ENCODE measurements at places on chromosomes 16 and 17.

- DNase-seq, result no peak
Measured at GRCh38 chr17:81575836-81576235, 23.7 kb upstream of the FAAP100 start.

- peak; percentile 30 for DNase-seq
Measured at GRCh38 chr16:57000271-57001025, 11.1 kb downstream of the NLRC5 start.

DNA sequence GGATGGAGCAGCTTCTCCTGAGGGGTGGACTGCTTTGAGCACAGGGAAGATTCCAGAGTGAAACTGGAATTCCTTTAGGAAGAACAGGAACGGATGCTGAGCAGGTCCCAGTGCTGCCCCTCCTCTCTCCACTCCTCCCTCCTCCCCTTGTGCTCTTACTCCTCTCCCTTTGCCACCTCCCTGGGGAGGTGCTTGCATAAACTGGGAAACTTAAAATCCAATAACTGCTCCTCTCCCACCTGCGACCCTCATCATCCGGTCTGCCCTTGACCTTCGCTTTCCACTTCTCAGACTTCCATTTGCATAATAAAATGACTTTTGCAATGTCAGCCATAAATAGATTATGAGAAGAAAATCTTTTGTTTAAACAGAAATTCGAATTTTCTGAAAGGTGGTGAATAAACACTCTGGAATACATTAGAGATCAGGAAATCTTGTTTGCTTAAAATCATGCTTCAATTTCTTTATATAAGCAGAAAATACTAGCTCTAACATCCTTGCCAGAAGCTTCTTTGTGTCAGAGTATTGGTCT lies 23.7 kb downstream of the HSBP1 start:
- DNase-seq, result no peak

DNA sequence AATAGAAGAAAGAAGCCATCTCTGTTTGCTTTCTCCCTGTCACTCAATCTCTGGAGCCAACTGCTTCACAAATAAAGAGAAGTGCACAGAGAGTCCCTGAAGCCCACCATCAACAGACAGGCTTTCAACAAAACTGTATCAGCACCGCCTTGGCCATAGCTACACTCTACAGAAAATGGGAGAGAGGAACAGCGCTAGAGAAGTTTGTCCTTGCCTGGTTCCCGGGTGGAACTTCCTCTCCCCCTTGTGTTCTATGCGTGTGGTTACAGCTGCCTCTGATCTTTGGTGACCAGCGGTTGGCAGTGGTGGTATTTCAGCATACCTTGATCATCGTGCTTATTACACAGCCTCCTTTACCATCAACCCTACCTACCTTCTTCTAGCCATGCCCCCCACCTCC lies 91.4 kb upstream of the CCL2 start:
- DNase-seq, result peak; percentile 25

GRCh38 chr17:57337390-57337789 lies 81.1 kb downstream of the MSI2 start:
- DNase-seq, result no peak

DNA sequence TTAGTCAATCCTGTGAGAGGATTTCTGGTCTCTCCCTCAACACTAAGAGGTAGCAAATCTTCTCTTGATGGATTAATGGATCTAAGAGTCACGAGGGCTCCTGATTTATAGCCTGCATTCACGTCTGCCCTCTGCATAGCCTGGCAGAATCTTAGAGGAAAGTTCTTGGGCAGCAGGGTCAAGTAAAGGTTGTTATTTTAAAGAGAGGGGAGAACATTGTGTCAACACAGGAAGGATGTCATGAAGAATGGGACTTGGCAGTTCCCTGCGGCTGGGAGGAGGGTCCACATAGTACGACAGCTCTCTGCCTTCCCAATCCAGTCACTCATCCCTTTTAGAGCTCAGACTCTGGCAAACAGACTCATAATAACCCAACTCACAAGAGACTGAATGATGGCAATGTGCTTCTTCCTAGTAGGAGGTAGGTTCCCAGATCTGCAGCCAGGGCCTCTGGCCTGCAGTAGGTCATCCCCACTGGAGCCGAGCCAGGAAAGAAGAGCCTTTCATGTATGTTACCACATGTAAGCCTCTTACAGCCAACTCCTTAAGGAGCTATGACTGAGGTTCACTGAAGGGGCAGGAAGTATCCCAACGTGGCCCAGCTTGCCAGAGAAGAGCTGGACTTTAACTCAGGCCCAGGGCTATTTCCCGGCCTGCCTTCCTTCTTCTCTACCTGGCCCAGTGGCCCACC lies 25.4 kb upstream of the RPTOR start:
- DNase-seq, result no peak

GRCh38 chr16:70736465-70737376 lies 50.9 kb upstream of the MTSS2 start:
- DNase-seq, result no peak

DNA sequence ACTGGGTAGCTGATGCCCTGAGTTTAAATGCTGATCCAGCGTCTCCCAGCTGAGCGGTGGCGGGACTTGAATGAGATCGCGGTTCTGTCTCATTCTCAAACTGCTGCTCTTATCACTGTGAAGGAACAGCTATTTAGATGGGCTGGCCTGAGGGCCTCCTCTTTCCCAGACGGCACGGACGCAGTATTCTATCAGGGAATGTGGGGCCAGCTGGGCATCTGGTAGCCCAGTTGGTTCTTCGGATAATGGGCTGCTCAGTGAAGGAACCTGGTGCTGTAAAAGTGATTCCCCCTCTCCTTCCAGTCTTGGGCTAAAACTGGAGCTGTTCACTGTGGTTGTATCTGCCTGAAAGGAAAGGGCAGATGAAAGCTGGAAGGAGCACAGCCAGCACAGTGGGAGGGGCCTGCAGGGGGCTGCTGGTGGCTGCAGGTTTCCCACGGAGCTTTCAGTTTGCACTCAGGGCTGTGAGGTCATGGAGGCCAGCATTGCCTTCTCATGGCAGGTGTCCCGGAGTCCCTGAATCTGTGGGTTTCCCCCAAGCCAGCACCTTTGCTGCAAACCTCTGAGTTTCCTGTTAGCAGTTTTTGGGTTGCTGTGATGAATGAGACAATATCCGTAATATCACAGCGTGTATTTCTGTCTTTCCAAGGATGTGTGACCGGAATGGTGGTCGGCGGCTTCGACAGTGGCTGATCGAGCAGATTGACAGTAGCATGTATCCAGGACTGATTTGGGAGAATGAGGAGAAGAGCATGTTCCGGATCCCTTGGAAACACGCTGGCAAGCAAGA lies 3.6 kb downstream of the IRF8 start:
- no peak for DNase-seq

DNA sequence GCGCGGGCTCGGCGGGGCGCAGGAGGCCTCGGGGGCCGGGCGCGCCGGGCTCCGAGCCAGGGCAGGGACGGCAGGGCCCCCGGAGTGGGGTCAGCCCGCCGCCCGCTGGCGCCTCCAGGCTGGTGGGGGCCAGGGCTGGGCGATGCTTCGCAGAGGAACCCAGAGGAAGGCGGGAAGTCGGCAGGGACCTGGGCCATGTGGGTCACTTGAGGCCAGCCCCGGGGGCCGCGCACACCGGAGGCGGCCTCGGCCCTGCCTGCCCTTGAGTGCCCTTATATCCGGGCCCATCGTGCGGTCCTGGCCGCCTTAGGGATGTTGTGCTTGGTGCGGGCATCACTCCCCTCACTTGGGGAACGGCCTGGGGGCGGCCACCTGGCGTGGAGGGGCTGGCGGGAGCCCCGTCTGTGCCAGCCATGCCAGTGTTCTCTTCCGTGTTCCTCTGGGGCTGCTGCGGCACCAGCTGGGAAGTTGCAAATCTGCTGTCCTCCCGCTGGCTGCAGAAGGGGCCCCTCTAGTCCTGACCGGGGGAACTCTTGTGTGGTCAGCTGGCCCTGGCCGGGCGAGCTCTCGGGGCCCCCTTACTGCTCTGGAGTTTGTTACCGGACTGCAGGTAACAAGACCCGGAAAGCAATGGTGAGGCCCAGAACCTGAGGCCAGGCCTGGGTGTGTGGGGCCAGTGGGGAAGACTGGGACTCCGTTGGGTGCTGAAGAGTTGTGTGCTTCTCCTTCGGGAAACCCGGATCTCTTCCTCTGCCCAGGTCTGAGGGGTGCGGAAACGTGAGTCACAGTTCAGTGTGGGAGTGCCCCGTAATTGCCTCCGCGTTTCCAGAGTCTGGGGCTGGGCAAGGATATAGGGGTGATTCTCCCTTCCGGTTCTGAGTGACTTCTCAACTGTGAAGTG lies 849 bp downstream of the CAPN15 start:
- peak; percentile 30 for DNase-seq

DNA sequence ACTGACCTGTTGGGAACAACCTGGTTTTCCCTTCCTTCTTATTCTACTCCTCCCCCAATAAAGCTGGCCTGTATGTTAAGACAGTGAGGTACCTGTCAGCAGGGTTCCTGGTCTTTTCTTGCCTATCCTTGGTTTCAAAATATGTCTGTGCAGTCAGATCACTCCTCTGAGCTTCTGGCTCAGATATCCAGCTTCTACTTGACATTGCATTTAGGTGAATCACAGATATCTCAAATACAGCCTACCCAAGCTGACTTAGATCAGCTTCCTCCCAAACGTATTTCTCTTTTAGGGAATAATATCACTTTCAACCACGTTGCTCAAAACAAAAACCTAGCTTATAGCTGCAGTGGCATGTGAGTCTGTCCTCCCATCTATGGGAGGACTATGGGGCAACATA lies 48.7 kb downstream of the TEX14 start:
- peak; percentile 60 for DNase-seq

GRCh38 chr17:66990047-66990446 lies 25.5 kb downstream of the CACNG4 start:
- no peak for DNase-seq

- DNase-seq, result peak; percentile 2
Measured at GRCh38 chr16:52209227-52209626, 337.7 kb downstream of the TOX3 start.

- DNase-seq, result no peak
Measured at GRCh38 chr16:71848622-71849021, 2.8 kb downstream of the ATXN1L start.

- peak; percentile 77 for DNase-seq
Measured at GRCh38 chr16:66977341-66978113, 10.9 kb upstream of the CES4A start.

- peak; percentile 81 for DNase-seq
Measured at GRCh38 chr17:38874505-38875400, 4.9 kb downstream of the LASP1 start.
